ENCODE measurements at places on chromosomes 6 and 20. TPM values are rescaled to one million over a fixed set of nuclear protein-coding genes. Genes with fewer than 3 reads are reported as not detected.
A peak's percentile ranks its signal among the peaks of the same experiment; 100 is the strongest.

- no peaks in the 10 kb centered on the region for H3K36me3 ChIP-seq
- no peak overlapping the region for H3K27ac ChIP-seq
- peak; percentile 30 for DNase-seq
- H3K4me3 ChIP-seq, result no peak overlapping the region
- no peaks in the 10 kb centered on the region for H3K27me3 ChIP-seq
- H3K4me1 ChIP-seq, result no peaks in the 10 kb centered on the region
These were observed 109.2 kb downstream of the ARID1B start for GRCh38 chr6:156886409-156886808.

- H3K4me1 ChIP-seq, result no peaks in the 10 kb centered on the region
- no peak for DNase-seq
- no peak overlapping the region for H3K4me3 ChIP-seq
- H3K27me3 ChIP-seq, result no peaks in the 10 kb centered on the region
- no peak overlapping the region for H3K27ac ChIP-seq
These were observed 80.5 kb downstream of the YTHDF1 start for GRCh38 chr20:63135411-63135810.

- no peak overlapping the region for H3K27ac ChIP-seq
- H3K36me3 ChIP-seq, result no peaks in the 10 kb centered on the region
- no peaks in the 10 kb centered on the region for H3K4me1 ChIP-seq
- no peak overlapping the region for H3K4me3 ChIP-seq
These were observed 22.7 kb downstream of the OLIG3 start for GRCh38 chr6:137471497-137471896.

GRCh38 chr6:39617026-39617425 lies 108.2 kb downstream of the KIF6 start:
- no peaks in the 10 kb centered on the region for H3K4me1 ChIP-seq
- H3K27me3 ChIP-seq, result no peaks in the 10 kb centered on the region
- H3K4me3 ChIP-seq, result no peak overlapping the region
- DNase-seq, result peak; percentile 3

GRCh38 chr6:52529311-52529710 lies 47.5 kb downstream of the TRAM2 start:
- H3K4me3 ChIP-seq, result no peak overlapping the region
- DNase-seq, result no peak
- peaks cover 18% of the 10 kb centered on the region for H3K36me3 ChIP-seq
- no peaks in the 10 kb centered on the region for H3K27me3 ChIP-seq

DNA sequence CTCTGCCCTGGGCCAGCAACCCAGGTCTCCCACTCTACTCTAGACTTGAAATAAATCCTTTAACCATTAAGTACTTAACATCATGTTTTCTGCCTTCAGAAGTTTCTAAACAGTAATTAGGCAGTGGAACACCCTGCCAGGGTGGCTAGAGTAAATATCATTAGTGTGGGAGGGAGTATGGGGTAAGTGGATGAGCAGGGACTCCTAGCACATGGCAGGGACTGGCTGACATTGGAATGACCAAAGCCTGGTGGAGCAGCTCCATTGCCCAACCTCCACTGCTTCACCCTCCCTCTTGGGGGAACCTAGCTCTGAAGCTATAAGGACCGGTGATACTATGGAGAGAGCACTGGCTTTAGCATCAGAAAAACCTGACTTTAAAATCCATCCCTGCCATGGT lies 167.1 kb downstream of the MAFB start:
- no peaks in the 10 kb centered on the region for H3K27me3 ChIP-seq
- DNase-seq, result no peak
- H3K4me3 ChIP-seq, result no peak overlapping the region
- no peaks in the 10 kb centered on the region for H3K36me3 ChIP-seq
- H3K4me1 ChIP-seq, result no peaks in the 10 kb centered on the region

GRCh38 chr6:85644279-85644762 lies 1.6 kb upstream of the SYNCRIP start:
- H3K27me3 ChIP-seq, result no peaks in the 10 kb centered on the region
- no peak for DNase-seq
- peaks cover 5% of the 10 kb centered on the region for H3K4me1 ChIP-seq
- H3K36me3 ChIP-seq, result no peaks in the 10 kb centered on the region
- H3K4me3 ChIP-seq, result peak overlapping the region; percentile 36
- peak overlapping the region; percentile 86 for H3K27ac ChIP-seq

GRCh38 chr6:89575562-89575960 lies 63.0 kb downstream of the LYRM2 start:
- H3K27ac ChIP-seq, result no peak overlapping the region
- no peak overlapping the region for H3K4me3 ChIP-seq
- no peak for DNase-seq
- H3K27me3 ChIP-seq, result no peaks in the 10 kb centered on the region
- no peaks in the 10 kb centered on the region for H3K4me1 ChIP-seq
- H3K36me3 ChIP-seq, result no peaks in the 10 kb centered on the region

GRCh38 chr6:39367700-39368099 lies 45.2 kb upstream of the KCNK16 start:
- H3K4me1 ChIP-seq, result no peaks in the 10 kb centered on the region
- H3K36me3 ChIP-seq, result no peaks in the 10 kb centered on the region
- no peaks in the 10 kb centered on the region for H3K27me3 ChIP-seq
- DNase-seq, result no peak
- H3K27ac ChIP-seq, result no peak overlapping the region

DNA sequence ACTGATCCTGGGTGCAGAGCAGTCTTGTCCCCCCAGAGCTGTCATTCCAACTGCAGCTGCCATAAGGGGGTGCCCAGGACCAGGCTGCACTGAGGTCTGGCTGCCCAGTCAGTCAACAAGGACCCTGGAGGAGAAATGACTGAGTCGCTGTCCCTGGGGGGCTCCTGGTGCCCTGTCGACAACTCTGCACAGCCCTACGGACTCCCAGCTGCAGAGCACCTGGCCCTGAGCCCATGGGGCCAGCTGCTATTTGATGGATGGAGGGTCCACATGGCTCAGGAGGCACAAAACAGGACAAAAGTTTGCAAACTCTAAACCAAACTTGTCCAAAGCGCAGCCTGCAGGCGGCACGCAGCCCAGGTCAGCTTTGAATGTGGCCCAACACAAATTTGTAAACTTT lies 46.3 kb upstream of the RPS6KA2 start:
- peaks cover 14% of the 10 kb centered on the region for H3K27me3 ChIP-seq
- H3K27ac ChIP-seq, result no peak overlapping the region
- no peak overlapping the region for H3K4me3 ChIP-seq
- H3K4me1 ChIP-seq, result no peaks in the 10 kb centered on the region
- H3K36me3 ChIP-seq, result no peaks in the 10 kb centered on the region
- DNase-seq, result no peak

- H3K27ac ChIP-seq, result no peak overlapping the region
- H3K36me3 ChIP-seq, result no peaks in the 10 kb centered on the region
- no peaks in the 10 kb centered on the region for H3K4me1 ChIP-seq
- H3K27me3 ChIP-seq, result peaks cover 8% of the 10 kb centered on the region
These were observed 31.5 kb upstream of the RIPOR2 start for GRCh38 chr6:24967211-24967610.

- no peaks in the 10 kb centered on the region for H3K36me3 ChIP-seq
- no peak for DNase-seq
- H3K4me1 ChIP-seq, result no peaks in the 10 kb centered on the region
- no peak overlapping the region for H3K27ac ChIP-seq
- no peaks in the 10 kb centered on the region for H3K27me3 ChIP-seq
- no peak overlapping the region for H3K4me3 ChIP-seq
These were observed 9.4 kb upstream of the ANGPT4 start for GRCh38 chr20:925516-925915.

GRCh38 chr6:121917834-121918559 lies 481.5 kb upstream of the HSF2 start:
- no peaks in the 10 kb centered on the region for H3K4me1 ChIP-seq
- no peaks in the 10 kb centered on the region for H3K36me3 ChIP-seq
- peak; percentile 40 for DNase-seq
- H3K27ac ChIP-seq, result no peak overlapping the region

The MAP1LC3A gene
- 21.8 TPM for total RNA-seq

The L3MBTL3 gene
- total RNA-seq, result 5.6 TPM

The DPM1 gene
- 60.9 TPM for total RNA-seq

The SLC22A23 gene
- 5.1 TPM for total RNA-seq

The WFDC2 gene
- not detected for total RNA-seq

The RAET1E gene
- total RNA-seq, result 1.5 TPM
